ENCODE measurements at places on chromosomes 7 and 10.

GRCh38 chr7:1530946-1531262 is 402 bp downstream of the MAFK start:
- DNase-seq: no peak

GRCh38 chr7:1101563-1102431 is 13.9 kb downstream of the GPER1 start:
- DNase-seq: no peak

- no peak for DNase-seq
Observed at GRCh38 chr7:97011536-97012364, 6.4 kb downstream of the DLX6 start.

DNA sequence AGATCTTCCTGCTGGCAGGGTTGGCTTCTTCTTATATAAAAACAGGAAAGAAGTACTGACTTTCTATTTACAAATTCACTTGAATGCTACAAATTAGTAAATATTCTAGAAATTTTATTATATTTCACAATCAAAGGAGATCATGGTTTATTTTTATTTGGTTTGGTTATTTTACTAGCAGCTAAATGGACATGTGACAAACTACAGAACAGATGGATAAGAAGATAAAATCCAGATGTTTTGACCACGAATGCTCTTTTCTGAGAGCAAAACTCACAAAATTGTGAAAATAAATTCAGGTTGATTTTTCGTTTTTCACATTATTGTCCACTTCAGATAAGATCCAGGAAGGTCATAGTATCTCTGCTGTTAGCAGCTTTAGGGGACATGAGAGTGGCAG is 55.4 kb downstream of the CACNA2D1 start:
- no peak for DNase-seq

DNA sequence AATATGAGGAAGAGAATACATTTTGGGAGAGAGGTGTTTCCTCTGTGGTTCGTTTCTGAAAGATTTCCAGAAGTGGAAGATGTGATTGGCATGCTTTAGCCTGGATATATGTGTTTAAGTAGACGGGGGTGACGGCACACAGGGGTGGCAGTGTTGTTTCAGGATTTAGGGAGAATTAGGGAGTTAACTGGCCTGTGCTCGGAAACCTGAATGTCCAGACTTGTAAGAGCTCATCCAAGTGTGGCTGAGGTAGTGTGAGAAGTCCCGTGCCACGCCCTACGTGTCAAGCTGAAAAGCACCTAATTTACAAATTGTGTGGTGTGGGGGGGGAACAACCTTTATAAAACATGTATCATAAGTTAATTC is 1.1 kb downstream of the RALA start:
- no peak for DNase-seq
